ENCODE measurements at places on chromosomes 12 and 14.

DNA sequence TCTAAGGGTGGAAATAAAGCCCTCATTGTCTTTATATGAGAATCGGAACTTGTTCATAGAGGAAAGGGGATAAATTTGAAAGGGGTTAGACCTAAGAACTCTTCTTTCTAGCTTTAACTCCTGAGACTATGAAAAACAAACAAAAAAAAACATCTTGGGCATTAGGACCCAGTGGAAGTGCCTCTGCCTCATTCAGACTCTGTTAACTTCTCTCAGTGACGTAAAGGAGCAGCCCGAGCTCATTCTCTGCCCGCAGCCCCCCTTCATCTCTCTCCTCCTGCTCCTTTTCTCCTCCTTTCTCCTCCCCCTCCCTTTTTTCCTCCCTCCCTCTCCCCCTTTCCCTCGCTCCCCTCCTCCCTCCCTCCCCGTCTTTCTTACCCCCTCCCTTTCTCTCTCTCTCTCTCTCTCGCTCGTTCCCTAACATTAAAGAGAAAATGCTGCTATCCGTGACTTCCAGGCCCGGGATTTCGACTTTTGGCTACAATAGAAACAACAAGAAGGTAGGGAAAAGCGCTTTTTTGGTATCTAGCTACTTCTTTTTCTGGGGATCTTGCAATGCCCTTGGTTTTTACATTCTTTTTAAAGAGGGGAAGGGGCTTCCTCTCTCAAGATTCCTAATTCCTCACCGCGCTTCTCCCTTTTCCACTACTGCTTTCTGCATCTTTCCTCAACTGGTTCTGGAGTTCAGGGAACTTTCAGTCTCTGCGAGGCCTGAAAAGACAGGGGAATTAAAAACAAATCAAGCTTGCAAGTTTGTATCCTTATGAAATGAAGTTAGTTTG lies at the start of gene RBMS2:
TSS of gene RBMS2 (plus strand) at position 231 of the 782 bp plus-strand sequence. CDS start at position 435, 204 bp downstream.
- DNase-seq, result peak; percentile 80

GRCh38 chr14:69091695-69092094 lies 61.2 kb downstream of the DCAF5 start:
- no peak for DNase-seq

DNA sequence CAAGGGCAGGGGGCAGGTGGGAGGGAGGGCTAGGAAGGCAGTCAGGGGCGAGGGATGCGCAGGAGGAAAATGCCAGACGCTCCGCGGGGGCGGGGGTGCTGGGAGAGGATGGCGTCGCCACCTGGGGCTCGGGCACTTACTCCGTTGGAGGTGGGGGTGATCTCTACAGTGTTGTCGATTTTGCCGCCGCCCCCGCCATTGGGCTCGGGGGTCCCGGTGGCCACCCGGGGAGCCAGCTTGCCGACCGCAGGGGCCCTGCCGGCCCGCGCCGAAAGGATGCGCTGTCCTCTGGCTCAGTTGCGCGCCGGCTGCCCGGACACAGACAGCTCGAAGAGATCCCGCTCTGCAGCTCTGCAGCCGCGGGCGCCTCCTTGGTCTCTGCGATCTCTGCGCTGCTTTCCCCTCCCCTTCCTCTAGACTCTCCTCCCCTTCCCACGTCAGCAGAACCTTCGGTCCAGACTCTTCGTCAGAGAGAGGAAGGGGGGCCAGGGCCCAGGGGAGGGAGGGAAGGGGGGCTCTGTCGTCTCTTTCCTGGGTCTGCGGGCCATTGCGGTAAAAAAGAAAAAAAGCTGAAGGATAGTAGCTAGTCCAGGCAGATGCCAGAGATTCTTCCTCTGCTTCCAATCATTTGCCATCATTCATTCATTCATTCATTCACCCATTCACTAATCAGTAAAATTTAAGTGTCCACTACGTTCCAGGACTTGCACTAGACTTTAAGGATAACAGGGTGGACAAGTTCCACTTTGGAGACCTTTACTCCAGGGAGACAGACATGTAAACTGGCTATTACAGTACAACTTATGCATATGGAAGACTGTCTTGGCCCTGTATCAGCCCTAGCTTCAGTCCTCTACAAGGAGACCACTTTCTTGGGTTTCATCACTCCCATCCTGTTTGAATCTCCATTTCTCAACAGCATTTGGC lies at the start of gene SLC22A17:
TSS of gene SLC22A17 (minus strand) at position 382 of the 927 bp plus-strand sequence.
- DNase-seq, result peak; percentile 69

DNA sequence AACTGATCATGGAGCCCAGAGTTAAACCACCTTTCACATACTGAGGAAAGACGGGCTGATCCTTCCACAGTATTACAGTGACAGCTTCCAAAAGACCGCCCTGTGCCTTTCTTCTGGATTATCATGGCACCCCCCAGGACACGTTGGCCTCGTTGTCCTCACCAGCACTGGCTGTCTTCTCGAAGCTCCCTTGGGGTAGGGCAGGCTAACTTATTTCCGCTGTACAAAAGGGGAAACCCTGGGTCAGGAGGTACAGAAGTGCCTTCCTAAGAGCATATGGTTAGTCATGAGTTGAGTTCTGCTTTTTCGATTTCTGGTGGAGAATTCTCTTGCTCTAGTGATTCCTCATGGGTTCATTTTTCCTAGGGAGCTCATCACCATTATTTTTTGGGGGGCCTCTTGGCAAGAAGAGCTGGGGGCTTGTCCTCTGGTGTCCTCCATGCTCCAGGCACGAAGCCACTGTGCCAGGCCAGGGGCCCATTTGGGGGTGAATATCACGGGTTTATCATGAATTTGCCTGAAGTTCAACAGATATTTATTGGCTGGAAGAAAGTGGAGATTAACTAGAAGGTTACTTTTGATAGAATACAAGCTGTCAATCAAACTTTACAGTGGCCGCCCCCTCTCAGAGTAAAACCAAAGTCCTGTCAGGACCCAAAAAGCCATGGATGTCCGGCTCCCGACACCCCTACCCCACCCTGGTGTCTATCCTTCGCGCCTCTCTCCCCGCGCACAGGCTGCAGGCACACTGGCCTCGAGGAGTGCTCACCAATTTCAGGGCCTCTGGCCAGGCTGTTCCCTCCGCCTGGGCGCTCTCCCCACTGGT lies 8.8 kb upstream of the TRAF3 start:
- DNase-seq, result no peak

GRCh38 chr12:131608740-131609690 lies 101.9 kb upstream of the SFSWAP start:
- DNase-seq, result peak; percentile 71

- no peak for DNase-seq
Observed at GRCh38 chr12:125208334-125208733, 143.1 kb downstream of the AACS start.
